ENCODE measurements at places on chromosomes 7 and 10. TPM values are rescaled to one million over a fixed set of nuclear protein-coding genes. Genes with fewer than 3 reads are reported as not detected.

DNA sequence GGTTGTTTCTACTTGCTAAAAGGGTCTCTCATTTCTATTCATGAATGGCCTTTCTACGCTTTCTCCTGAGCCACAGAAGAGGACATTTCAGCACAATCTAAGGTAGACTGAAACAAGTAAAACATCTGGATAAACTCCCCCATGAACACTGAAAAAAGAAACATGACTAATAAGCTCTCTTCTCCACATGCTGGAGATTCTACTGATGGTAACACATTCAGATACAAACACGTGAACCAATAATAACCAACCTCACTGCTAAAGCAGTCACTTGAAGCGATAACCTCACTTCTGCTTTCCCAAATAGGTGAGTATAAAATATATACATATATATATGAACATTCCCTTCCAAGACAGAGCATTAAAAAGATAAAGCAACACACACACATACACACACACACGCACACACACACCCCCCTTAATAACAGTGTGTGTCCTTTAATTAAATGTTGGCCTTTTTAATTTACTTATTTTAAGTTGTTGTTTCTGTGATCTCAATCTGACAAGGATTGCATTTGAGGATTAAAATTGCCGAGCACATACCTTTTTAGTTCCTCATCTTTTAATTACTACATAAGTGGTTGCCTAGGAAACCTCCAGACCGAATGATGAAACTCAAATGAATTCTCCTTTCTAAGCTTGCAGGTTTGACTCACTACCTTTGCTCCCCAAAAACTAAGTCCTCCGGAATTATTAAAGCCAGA lies 292.4 kb upstream of the KLF14 start:
- no peak for DNase-seq

The OPALIN gene
- not detected for total RNA-seq

GRCh38 chr7:11911900-11912299 lies 79.9 kb upstream of the THSD7A start:
- DNase-seq: no peak

The BMPER gene
- 0.60 TPM for total RNA-seq

The TBXAS1 gene
- 33.6 TPM for total RNA-seq

DNA sequence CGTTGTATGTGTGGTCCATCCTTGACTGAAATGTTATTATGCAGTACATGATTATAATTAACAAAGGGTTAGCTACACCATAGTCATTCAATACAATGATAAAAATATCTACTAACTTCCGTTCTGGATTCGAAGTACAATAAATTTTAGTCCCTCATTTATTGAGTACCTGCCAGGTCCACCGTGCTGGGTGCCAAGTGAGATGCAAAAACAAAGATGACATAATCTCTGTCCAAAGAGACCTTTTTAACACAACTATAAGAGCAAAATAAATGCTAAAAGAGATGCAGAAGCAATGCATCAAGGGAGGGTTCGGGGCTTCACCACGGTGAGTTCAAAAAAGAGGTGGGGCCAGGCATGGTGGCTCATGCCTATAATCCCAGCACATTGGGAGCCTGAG lies 33.1 kb downstream of the LAMB1 start:
- no peak for DNase-seq

The GRM3 gene
- not detected for total RNA-seq

The TSPAN12 gene
- 76.5 TPM for total RNA-seq
